ENCODE measurements at places on chromosomes 7 and 10.

GRCh38 chr10:47287365-47287802 lies 12.6 kb upstream of the GDF10 start:
- no peak for DNase-seq

- DNase-seq: no peak
These were observed 155.9 kb upstream of the ASAH2 start for GRCh38 chr10:50407076-50407801.

DNA sequence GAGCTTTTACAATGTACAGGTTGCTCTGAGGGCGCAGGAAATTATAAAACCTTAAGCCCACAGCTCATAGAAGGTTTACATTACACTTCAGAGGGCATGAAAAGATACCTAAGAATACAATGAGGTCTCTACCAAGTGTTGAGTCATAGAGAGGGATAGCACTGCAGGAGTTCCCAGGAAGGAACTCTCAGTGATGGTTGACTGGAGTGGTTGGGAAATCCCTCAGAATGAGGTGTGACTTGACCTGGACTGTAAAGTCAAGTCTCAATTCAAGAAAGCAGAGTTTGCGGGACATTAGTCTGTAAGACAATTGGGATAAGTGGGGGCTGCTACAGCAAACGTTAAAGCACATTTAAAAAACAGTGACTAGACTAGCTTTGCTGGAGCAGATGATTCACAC lies 21.9 kb downstream of the TNKS2 start:
- peak; percentile 30 for DNase-seq

DNA sequence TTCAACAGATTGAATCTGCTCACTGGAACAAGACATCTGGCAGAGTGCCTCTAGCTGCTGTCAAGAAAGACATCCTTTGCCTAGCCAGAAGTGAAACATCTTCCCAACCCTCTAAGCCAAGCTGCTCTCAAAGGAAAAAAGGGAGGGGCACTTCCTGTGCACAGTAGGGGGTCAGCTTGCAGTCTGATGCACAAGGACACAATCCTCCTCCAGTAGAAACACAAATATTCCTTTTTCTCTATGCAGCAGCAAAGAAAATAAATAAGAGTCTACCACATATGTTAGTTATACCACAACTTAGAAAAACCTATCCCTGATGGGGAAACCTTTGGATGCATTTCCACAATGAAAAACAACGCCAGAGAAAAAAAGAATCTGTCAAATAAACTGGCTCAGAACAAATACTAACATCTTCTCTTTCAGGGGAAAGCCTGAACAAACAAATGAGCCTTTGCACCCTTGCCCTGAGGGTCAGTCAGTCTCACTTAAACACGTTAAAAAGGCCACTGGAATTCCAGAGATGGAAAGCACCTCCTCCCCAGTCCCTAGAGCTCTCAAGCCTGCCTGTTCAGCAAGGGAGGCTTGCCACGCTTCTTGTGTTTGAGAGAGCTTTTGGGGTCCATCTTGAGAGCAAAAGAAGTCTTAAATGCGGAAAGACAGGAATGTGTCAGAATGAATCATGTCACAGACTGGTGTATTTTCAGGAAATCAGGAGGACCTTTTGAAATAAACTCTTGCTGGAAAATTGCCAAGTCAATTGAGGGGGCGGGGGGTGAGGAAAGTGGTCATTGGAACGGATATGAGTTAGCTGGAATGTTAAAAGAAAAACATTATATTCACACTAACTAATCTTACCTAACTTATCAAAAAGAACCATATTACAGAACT lies 7.5 kb downstream of the LAMB1 start:
- peak; percentile 82 for DNase-seq

- DNase-seq: no peak
These were observed 81.9 kb downstream of the NUDCD3 start for GRCh38 chr7:44408596-44408995.

GRCh38 chr10:101762736-101763135 lies 13.2 kb downstream of the FGF8 start:
- DNase-seq: no peak

- DNase-seq: no peak
These were observed 615 bp downstream of the THAP5 start for GRCh38 chr7:108568801-108569380.

GRCh38 chr7:105723572-105723971 lies 142.3 kb upstream of the EFCAB10 start:
- DNase-seq: no peak
